ENCODE measurements at places on chromosomes 5 and 9. TPM values are rescaled to one million over a fixed set of nuclear protein-coding genes. Genes with fewer than 3 reads are reported as not detected.

Gene EXOSC3
- total RNA-seq, result 26.9 TPM

Gene NUDT12
- total RNA-seq, result 3.0 TPM

DNA sequence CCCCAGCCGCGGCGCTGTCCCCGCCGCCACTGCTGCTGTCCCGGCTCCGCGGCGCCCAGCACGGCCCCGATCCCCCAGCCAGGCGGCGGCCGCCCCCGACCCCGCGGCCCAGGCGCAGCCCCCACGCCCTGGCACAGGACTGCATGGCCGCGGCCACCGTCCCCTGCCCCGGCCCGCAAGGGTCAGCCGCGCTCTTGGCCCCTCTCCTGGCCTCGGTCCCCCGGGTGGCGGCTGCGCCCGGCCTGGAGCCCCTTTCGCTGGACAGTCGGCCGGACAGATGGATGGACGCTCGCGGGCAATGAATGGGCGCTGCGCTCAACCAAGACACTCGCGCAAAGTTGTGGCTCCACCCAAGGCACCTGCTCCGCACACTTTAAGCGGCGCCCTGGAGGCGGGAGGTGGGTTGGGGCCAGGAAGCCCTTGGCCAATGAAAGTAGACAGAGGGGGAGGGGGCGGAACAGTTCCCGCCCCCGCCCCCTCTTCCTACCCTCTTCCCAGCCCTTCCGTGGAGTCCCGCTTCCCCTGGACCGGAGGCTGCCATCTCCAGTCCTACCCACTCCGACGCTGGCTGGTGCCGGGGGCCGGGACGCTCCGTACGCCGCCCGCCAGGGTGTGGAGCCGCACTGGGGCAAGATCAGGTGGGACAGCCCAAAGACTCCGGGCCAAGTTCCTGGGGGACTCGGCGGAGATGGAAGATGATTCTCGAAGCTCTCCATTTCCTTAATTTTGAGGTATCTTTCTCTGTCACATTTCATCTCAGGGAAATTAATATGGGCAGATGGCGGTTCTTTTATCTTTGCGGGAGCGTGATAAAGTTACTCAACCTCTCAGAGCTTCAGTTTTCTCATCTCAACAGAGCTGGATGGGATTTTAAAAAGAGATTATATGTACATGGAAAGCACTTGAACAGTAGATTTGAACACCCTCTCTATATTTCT, at the start of gene GLDC:
Gene GLDC, minus strand, starts transcription at position 375 of the 938 bp plus-strand sequence. Its CDS starts 230 bp downstream, at position 145.
- no peak for DNase-seq

DNA sequence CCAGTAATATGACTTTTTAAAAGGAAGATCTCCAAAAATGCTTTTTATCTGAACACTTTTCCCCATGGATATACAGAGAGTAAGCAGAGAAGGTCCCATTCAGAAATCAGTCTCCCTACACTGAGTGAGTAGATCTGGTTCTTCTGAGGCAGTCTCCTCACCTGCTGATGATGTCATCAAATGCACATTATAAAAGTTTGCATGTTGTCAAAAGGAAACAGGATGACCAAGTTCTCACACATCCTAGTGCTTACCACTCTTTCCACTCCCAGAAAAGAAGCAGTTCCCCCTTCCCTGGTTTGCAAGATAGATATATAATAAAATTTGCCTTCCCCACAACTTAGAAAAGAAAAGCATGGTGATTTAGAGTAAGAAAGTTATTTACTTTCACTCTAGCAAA, 180.5 kb downstream of the RAB3C start:
- DNase-seq, result no peak

DNA sequence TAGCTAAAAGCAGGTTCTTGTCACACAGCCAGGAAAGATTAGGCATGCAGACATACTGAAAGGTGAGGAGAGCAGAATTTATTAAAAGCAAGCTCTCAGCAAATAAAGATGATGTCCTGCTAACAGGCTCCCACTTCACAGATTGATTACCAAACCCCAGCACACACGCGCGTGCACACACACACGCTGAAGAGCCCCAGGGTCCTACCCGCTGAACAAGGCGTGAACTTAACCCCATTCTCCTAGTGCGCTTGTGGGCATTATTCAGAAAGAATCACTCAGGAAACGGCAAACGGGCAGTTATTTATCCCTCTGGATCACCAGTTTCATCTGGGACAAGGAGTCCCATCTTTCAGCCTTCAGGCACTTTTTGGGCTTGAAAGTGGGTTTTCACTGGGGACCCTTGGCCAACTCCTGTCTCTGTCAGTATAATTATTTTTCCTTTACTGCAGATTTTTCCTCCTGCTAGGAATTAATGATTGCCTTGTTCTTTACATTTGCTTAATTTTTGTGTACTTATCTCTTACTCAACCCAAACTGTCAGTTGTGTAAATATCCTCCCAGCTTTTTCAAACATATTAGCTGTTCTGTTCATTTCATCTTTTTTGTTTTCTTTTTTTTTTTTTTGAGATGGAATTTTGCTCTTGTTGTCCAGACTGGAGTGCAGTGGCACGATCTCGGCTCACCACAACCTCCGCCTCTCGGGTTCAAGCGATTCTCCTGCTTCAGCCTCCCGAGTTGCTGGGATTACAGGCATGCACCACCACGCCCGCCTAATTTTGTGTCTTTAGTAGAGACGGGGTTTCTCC, 92.6 kb downstream of the RIC1 start:
- no peak for DNase-seq

DNA sequence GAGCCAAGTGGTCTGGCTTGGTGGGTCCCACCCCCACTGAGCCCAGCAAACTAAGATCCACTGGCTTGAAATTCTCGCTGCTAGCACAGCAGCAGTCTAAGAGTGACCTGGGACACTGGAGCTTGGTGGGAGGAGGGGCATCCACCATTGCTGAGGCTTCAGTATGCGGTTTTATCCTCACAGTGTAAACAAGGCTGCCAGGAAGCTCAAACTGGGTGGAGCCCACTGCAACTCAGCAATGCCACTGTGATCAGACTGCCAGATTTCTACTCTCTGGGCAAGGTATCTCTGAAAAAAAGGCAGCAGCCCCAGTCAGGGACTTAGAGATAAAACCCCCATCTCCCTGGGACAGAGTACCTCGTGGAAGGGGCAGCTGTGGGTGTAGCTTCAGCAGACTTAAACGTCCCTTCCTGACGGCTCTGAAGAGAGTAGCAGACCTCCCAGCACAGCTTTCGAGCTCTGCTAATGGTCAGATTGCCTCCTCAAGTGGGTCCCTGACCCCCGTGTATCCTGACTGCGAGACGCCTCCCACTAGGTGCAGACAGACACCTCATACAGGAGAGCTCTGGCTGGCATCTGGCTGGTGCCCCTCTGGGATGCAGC, 18.2 kb upstream of the STK32A start:
- DNase-seq, result no peak

Gene SPATA31D4
- not detected for total RNA-seq

GRCh38 chr5:133383580-133383939, 228.8 kb downstream of the FSTL4 start:
- DNase-seq, result no peak

GRCh38 chr9:32839013-32839885, 55.9 kb downstream of the TMEM215 start:
- no peak for DNase-seq

Gene LRRC19
- total RNA-seq, result not detected

DNA sequence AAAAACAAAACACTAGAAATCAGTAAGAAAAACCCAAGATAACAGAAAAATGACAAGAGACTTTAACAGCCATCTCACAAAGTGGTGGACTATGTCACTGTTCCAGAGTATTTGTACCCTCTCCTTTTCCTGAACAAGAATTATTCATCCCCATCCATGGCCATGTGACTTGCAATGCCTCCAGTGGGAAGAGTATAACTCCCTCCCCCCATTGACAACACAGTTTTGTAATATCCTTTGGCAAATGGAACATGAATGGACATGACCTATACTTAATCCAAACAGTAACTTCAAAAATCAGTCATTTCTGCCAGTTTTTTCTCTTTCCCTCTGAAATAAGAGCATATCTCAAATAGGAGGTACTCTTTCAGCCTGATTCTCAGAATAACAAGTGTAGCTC, 33.9 kb downstream of the PTBP3 start:
- peak; percentile 14 for DNase-seq

Gene NTRK2
- 0.35 TPM for total RNA-seq

GRCh38 chr9:72154468-72155285, 5.4 kb downstream of the GDA start:
- DNase-seq, result no peak

Gene TLX3
- total RNA-seq, result not detected

Gene SH2D3C
- 94.0 TPM for total RNA-seq

DNA sequence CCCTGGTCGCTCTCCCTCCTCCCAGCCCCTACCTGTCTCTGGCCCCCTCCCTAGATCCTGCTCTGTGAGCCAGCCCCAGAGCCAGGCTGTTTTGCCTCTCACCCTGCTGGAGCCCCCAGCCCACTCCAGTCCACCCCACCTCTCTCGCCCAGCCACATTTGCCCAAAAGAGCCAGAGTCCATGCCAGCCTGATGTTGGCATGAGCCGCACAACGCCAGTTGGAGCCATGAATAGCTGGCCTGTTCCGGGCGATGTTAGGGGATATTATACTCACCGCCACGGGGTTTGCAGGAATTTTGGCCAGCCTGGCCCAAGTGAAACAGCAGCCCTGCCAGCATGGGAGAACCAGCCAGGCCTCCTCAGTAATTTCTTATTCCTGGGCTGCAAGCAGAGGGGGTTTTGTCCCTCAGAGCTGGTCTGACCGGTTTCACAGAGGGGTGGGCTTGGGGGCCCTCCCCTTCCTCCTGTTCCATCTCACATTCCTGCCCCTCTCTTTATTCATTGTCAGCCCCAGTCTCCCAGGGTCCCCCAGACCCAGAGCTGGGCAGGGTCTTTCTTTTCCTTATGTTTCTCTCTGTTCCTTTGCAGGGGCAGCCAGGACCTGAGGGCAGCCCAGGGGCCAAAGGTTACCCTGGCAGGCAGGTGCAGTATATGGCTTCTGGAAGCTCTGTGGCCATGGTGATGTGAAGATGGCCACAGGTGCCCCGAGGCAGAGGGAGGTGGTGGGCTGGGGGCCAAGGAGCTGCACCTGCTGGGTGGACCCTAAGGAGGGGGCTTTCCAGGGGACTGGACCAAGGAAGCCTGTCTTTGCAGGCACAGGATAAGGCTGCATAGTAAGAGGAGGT, 50.1 kb downstream of the COL27A1 start:
- DNase-seq, result no peak

- no peak for DNase-seq
These were observed 81.4 kb downstream of the C9orf152 start for GRCh38 chr9:110126499-110126941.

Gene ITGA2
- 50.5 TPM for total RNA-seq

DNA sequence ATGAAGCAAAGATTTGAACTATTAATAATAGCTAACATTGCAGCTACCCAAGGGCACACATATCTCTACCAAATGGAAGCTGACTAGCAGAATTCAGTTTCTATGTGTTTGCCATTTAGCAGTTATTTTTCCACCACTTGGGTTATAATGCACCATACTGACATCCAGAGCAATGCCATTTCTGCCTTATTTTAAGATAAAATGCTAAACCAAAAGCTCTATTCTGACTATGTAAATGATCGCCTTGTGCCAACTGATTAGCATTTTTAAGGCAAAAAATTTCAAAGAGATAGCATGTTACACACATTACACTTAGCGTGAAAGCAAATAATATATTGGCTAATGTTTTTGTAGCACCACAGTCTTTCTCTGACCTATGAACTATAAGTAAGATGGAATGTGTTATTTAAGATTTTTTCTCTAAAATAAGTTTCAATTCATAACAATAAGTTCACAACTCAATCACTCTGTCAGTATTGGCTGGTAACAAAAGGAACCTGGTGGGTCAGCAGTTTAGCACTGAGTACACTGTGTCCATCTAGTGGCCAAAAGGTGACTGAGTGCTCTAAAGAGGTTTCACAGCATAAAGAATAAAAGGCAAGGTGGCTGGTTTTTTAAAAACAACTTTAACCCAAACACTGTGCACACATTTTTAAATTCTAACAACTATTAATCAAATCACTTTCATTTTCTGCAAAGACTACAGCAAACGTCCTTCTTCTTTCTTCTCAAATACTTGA, 443.5 kb downstream of the PDE4D start:
- DNase-seq, result no peak

DNA sequence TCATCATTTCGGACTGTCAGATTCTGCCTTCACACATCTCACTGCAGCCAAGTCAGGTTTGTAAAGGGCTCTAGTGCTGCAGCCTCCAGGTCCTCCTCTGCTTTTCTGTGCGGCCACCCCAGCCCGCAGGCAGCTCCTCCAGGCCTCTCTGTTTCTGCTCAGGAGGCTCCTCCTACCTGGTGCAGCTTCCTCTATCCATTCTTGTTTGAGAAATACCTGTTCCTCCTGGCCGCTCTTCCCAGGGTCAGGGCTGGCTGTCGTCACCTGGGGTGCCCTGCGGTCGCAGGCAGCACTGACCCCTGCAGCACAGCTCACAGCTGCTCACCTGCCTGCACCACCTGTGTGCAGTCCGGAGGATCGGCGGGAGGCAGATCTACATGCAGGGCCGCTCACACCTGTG, 387.7 kb upstream of the IRX4 start:
- no peak for DNase-seq

DNA sequence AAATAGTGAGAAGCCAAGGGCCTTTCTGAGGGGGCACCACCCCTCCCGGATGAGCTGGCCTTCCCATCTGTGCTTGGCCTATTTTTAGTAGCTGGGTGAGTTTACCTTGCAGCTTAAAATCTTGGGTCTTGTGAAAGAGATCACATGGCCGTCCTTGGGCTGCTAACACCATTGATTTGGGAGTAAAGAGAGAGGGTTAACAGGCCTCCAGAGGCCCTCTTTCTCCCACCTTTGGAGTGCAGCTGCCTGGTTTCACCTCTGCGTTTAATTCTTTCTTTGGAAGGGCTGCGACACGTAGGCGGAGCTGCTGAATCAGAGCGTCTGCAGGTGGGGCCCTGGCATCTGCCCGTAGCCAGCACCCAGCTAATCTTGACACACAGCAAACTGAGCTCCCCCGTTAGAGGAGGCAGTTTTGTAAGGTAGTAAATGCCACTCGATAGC, 12.8 kb downstream of the OLFM1 start:
- DNase-seq, result no peak

DNA sequence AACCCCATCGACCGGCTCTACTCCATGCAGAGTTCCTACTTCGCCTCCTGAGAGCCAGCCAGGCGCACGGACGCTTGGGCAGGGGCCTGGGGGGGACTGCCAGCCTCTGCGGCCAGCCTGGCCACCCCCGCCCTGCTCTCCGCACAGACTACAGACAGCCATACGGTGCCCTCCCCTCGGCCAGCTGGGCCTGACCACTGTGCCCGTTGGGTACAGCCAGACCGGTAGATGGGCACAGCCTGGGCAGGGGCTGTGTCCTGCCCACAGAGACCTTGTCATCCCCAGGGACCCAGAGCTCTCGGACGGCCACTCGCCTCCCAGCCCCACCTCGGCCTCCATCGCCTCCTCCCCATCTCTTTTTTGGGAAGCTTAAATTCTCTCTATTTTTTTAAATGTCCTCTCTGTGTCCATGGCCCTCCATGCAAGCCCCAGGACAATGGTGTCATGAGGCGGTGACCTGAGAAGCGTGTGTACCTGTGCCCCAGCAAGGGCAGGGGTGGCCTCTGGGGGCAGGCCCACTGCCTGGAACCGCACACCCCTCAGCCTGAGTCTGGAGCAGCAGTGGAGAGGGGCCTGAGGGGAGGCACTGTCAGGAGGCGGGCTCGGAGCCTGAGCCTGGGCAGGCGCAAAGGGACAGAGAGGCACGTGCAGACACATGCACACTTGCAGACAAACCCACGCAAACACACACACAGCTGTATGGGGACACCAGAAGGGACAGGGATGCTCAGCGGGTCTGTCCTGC, 82.8 kb downstream of the LMX1B start:
- no peak for DNase-seq

- no peak for DNase-seq
These were observed 437.2 kb downstream of the NFIB start for GRCh38 chr9:13876741-13877140.

Gene TAF1L
- not detected for total RNA-seq

Gene MYMK
- total RNA-seq, result not detected

GRCh38 chr5:57818397-57818796, 335.8 kb upstream of the ACTBL2 start:
- no peak for DNase-seq

Data from glomerular endothelial cell (primary cell).